GM13976 (cell line): ENCODE measurements at places on chromosomes 13 and 19.
A peak's percentile ranks its signal among the peaks of the same experiment; 100 is the strongest.

- no peak for DNase-seq
These were observed 471.0 kb downstream of the TBC1D4 start for GRCh38 chr13:75010941-75011340.

DNA sequence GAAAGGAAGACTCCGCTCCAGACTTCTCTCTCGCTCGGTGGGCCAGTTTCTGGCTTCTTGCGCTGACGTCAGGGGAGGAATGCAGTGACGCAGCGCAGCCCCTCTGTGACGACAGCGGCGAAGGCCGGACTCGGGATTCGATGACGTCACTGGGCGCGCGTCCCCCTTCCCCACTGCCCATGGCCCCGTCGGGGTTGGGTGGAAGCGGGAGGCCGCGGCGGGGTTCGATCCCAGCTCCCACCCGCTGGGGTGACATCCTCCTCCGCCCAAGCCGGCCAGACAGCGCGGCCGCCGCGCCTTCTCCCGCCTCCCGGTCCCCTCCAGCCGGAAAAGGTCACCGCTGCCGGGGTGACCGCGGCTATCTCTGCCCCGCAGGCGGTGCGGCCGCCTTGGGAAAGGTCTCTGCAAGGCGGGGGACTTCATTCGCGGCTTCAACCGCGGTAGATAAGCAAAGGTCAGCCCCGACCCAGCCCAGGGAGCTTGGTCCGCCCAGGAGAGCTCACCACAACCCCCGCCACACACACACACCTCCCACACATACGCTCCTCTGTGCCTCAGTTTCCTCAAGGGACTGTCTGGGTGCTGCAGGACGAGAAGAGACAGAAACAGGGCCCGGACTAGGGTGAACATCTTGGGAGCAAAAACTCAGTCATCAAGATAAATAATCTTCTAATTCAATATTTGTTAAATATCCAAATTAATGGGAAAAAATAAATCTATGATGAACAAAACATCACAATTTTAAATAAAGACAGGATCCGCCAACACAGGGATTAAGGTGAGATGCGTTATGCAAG lies 844 bp upstream of the RFX1 start:
- no peak for DNase-seq

DNA sequence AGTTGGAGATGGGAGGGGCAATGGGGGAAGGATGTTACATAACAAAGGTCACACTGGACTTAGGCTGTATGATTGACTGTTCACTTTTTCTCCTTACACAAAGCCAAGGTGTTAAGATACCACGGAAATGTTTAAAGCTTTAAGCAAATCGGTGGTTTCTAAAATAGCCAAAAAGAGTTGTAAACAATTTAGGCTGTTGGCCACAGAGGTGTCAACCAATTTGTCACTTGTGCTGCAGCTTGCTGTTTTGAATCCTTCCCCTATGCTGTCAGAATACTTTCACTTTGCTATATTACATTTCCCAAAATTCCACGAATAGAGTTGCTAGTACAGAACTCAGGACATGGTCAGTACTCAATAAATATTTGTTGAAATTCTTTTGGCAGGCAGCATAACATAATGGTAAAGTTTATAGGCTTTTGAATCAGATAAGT lies 149.3 kb downstream of the VWA8 start:
- DNase-seq, result peak; percentile 7

DNA sequence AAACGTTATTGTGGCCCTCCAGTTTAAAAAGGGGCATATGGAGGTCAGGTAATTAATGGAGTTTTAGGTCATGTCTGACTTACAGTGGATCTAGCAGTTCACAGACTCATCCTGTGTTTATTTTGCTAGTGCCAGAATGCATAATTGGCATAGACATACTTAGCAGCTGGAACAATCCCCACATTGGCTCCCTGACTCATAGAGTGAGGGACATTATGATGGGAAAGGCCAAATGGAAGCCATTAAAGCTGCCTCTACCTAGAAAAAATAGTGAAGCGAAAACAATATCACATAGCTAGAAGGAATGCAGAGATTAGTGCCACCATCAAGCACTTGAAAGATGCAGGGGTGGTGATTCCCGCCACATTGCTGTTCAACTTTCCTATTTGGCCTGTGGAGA lies 610.7 kb downstream of the SLITRK5 start:
- no peak for DNase-seq

DNA sequence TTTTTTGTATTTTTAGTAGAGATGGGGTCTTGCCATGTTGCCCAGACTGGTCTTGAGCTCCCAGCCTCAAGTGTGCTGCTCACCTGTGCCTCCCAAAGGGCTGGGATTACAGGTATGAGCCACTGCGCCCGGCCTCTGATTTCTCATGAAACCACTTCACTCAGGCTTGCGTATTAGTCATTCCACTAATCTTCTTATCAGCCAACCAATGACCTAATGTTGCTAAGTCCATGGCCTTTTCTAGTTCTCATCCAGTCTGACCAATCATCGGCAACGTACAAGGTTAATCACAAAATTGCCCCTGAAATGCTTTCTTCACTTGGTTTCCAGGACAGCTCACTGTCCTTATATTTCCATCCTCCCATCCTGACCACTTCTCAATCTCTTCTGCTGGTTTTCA lies 605.3 kb upstream of the SLC10A2 start:
- DNase-seq, result no peak

- no peak for DNase-seq
These were observed 31.2 kb upstream of the KLF2 start for GRCh38 chr19:16293118-16294091.

DNA sequence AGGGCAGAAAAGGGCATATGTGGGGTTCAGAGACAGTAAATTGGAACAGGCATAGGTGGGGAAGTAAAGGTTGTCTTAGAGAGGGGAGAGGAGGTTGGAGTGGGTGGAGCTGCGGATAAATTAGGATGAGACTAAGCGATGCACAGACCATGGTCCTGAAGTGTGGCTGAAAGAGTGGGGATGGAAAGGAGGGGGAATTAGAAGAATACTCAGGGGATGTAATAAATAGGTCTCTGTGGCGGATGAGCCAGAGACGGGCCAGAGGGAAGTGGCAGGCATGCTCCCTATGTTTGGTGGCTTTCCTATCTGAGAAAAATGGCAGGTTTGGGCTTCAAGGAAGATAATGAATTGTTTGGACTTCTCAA lies 123.4 kb downstream of the OLFM4 start:
- DNase-seq, result no peak

GRCh38 chr19:38744298-38744681 lies at the start of gene CAPN12:
Gene CAPN12, minus strand, starts transcription at chr19:38744474. Its CDS starts 309 bp downstream, at chr19:38744165.
- no peak for DNase-seq

DNA sequence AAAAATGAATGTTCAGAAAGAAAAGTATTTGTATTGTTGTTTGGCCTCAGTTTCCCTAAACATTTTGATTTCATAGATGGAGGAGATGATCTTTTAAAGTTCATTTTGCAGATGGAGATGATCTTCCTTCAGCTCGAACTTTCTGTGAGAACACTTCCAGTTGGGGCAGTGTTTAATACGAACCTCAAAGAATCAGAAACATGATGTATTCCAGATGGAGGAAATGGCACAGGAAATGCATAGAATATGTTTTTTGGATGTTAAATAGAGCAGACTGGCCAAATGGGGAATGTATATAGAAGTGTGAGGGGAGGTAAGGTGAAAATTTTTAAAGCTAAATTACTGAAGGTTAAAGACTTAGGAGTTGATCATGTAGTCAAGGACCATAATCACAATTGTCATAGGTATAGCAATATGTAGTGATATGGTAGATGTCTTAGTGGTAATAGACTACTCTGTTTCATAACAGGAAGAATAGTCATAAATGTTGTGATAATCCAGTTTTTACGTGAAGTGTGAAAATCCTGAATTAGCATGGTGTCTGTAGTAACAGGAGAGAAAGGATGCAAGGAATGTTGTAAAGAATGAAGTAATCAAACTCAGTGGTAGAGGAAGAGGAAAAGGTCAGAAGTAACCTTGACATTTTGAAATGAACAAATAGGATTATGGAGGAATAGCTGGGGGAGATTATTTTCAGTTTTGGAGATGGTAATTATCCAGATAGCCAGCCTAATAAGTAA lies 5.1 kb downstream of the RAP2A start:
- DNase-seq, result no peak

DNA sequence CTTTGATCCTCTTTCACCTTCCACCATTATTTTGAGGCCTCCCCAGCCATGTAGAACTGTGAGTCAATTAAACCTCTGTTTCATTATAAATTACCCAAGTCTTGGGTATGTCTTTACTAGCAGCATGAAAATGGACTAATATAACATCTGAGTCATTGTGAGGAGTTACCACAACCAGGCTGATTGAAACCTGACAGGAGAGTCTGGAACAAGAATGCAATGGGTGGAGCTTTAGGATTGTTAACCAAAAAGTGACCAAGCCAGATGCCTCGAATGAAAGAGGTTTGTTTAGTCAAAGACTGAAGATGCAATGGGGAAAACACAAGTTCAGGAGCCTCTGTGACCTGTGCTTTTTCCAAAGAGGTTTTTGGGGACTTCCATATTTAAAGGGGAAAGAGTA lies 659.0 kb downstream of the SLITRK6 start:
- DNase-seq, result no peak

- DNase-seq, result no peak
These were observed 21.8 kb downstream of the POLR1D start for GRCh38 chr13:27643334-27644132.

- no peak for DNase-seq
These were observed 49.7 kb upstream of the MAP3K10 start for GRCh38 chr19:40141551-40141950.

DNA sequence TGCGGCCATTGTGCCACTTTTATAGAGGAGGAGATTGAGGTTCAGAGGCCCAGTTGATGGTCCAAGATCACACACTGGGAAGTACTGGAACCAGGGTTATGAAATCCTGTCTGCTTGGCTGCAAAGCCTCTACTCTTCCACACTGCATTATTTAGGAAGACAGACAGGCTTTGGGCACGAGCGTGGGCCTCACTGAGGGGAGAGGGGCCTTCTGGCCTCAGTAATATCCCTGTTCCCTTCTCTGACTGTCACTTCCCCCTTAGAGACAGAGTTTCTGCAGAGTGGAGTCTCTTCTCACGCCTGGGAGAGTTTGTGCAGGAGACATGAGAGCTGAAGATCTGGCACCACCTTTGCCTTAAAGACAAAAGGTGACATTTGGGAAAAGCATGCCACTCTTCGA lies 49.0 kb upstream of the PNMA8B start:
- no peak for DNase-seq

- DNase-seq, result no peak
These were observed 405.2 kb downstream of the KLF12 start for GRCh38 chr13:73729046-73729445.

DNA sequence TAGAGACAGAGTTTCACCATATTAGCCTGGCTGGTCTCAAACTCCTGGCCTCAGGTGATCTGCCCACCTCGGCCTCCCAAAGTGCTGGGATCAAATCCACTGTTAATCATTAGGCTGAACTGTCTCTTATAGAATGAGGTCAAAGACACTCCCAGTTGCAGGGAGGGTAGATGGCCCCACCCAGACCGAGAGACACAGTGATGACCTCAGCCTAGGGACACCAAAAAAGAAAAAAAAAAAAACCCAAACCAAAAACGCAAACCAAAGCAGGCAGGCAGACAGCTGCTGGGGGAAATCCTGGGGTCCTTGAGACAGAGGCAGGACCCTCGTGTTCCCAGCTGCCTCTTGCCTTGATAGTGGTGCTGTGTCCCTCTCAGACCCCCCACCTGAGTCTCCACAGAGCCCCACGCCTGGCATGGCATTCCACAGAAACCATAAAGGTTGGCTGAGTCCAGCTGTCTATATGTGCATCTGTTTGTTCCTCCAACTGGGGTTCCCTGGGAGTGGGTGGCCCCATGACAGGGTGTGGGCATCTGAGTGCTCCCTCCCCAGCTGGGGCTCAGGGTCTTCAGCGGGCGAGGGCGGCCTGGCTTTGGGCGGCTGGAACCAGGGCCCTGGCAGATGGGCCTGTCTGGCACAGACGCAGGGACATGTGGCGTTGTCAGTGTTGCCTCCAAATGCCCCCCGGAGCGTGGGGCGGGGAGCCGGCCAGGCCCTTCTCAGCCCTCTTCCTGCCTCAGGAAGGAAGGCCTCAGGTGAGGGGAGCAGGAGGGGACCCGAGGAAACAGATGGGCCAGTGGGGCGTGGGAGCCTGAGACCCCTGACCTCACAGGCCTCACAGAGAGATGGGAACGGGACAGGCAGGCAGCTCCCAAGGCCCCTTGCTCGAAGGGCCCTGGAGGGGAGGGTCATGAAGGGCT lies 5.2 kb downstream of the DAND5 start:
- DNase-seq, result peak; percentile 73

GRCh38 chr19:11179716-11180297 lies 17.5 kb downstream of the KANK2 start:
- DNase-seq, result peak; percentile 81

- no peak for DNase-seq
These were observed 4.7 kb downstream of the C19orf38 start for GRCh38 chr19:10852941-10853340.

DNA sequence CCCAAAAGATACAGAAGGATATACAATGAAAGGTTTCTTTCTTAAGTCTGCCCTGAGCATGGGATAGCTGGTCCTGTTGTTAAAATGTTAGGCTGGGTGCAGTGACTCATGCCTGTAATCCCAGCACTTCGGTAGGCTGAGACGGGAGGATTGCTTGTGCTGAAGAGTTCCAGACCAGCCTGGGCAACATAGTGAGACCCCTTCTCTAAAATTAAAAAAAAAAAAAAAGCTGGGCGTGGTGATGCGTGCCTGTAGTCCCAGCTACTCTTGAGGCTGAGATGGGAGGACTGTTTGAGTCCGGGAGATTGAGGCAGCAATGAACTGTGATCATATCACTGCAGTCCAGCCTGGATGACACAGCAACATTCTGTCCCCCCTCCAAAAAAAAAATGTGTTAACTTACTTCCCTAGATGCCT lies 52.5 kb upstream of the SHKBP1 start:
- no peak for DNase-seq
